ENCODE measurements at places on chromosomes 4 and X.
A peak's percentile ranks its signal among the peaks of the same experiment; 100 is the strongest.

GRCh38 chr4:108762559-108763225, at the start of gene ETNPPL:
Gene ETNPPL, minus strand, starts transcription at chr4:108763053. Its CDS starts 155 bp downstream, at chr4:108762898.
- peak; percentile 3 for DNase-seq

DNA sequence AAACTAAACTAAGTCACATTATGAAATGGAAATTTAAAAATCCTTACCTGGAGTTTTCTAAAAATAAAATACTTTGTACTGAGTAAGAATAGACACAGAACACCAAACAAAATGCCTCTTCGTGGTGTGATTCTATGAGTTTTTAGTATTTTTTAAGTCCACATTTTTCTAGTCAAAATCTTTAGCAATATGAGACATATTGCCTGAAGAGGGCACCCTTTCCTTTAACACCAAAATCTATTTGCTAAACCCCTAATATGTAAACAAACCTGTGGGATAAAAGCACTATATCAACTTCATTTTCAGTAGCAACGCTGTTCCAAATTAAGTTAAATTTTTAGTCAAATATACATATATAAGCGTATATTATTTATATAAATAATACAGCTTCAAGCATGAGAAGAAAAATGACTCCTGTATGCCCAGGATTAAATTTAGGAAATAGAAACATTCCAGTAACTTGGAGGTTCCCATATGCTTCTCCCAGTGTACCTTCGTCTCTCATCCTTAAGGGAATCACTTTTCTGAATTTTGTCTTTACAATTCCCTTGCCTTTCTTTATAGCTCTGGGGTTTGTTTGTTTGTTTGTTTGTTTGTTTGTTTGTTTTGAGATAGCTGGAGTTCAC, 23.0 kb upstream of the PGM2 start:
- DNase-seq, result peak; percentile 79

- DNase-seq, result no peak
Observed at GRCh38 chrX:30957753-30958152, 68.7 kb upstream of the TAB3 start.

GRCh38 chrX:10619425-10620046, 849 bp downstream of the MID1 start:
- no peak for DNase-seq

GRCh38 chr4:6660430-6660829, 19.9 kb downstream of the MRFAP1 start:
- DNase-seq, result no peak

GRCh38 chr4:71269233-71269632, 69.6 kb upstream of the SLC4A4 start:
- no peak for DNase-seq

DNA sequence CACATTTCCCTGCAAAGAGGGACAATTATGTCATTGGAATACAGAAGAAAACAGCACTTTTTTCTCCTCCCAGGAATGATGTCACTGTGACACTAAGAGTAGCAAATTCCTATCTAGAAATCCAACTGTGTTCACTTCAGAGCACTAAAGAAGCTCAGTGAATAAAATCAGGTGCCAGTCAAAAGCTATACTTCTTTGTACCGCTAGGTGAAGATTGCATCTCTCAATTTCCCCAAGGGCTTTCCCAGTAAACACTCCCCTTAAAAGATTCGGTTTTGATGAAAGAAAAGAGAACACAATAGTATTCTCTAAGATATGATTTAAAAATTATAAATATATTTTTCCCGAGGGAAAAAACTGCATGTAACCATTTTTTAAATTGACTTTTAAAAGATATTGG, 104.7 kb upstream of the MID1 start:
- no peak for DNase-seq

- DNase-seq, result no peak
Observed at GRCh38 chr4:54098375-54098774, 1.6 kb upstream of the GSX2 start.

GRCh38 chr4:78749972-78750727, 26.0 kb upstream of the BMP2K start:
- peak; percentile 94 for DNase-seq

DNA sequence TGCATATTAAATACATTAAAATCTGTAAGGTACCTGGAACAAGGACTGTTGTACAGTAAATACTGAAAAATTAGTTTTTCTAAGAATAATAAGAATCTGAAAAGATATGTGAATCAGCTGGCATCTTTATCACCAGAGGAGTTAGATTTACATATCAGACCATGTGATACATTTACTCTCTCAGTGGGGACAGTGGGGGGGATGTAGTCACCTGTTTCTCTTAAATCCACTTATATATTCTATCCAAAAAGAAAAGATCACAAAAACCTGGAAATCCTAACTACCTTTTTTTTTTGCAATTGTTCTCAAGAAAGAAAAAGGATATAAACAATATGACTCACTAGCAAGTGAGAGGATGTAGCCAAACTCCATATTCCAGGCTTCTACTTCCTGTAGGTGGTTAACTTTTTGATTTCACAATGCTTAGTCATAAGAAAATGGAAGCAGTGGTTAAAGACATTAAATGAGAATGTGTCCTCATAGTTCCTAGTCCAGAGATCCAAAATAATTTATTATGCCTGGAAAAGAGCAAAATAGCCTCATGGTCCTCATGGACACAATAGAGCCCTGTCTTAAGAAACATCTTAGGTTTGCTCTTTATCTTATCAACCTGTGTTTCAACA, 22.5 kb upstream of the MYOZ2 start:
- DNase-seq, result peak; percentile 81

GRCh38 chr4:168693750-168694490, 197.1 kb downstream of the PALLD start:
- DNase-seq, result no peak

- no peak for DNase-seq
Observed at GRCh38 chrX:6383488-6383887, 151.4 kb downstream of the VCX3A start.

DNA sequence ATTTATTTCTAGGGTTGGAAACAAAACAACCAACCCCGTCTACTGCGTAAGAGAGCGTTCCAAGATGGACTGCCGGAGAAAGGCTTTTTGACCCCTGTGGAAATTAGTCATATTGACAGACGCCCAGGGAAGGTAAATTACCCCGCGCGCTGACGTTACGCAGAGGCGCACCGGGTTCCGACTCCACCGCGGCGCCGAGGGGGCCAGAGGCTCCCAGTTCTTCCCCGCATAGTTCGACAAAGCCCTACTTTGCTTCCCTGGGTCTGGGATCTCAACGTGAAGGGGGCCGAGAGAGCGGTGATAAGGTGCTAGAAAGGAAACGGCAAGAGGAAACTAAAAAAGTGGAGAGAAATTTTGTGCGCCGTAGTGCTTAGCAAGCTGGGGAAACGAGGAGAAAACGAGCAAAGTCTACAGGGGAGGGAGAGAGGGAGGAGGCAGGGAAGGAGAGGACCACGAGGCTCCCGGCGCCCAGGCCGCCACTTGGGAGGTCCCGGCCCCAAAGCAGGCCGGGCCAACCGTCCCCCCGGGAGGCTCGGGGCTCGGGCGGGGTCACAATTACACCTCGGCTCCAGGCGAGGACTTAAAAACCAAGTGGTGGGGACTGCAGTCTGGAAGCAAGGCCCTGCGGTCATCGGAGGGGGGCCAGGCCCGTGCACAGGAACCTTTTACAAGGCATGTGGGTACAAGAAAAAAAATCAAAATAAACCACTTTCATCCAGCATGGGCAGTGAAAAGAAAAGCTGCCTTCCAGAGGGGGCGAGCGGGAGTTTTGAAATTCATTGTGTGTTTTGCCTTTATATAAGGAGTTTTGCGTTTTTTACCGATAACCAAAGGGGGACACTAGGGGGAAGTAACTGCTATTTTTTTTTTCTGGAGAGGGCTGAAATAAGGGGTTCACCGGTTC, 13.2 kb downstream of the HAND2 start:
- DNase-seq, result no peak

DNA sequence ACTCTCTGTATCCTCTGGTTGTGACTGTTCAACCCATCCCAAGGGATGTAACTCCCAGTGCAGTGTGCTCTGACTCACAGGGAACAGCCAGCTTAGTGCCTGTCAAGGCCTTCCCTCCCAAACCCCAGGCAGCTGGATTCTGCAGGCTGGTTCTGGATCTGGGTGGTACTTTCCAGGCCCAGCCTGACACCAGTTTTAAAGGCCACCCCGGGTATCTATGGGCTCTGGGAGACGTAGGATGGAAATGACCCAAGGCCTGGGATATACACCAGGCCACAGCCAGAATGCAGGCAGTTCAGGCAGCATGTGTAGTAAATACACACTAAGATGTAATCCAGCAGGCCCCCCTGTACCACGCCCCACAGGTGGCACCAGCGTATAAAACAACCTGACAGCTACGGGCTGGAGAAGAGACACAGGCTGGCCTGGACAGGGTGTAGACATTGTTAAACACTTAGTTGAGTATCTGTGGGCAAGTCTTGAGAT, 64.2 kb downstream of the SPINK2 start:
- DNase-seq, result no peak

DNA sequence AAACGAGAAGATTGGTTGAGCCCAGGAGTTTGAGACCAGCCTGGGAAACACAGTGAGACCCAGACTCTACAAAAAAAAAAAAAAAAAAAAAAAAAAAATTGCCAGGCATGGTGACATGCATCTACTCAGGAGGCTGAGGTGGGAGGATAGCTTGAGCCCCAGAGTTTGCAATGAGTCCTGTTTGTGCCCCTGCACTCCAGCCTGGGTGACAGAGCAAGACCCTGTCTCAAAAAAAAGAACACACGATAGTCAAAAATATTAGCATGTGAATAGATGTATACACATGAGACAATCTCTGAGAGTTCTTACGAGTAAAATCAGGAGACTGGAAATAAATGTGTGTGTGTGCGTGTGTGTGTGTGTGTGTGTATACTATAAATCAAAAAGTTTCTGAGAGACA, 966.3 kb downstream of the FSTL5 start:
- DNase-seq, result no peak

DNA sequence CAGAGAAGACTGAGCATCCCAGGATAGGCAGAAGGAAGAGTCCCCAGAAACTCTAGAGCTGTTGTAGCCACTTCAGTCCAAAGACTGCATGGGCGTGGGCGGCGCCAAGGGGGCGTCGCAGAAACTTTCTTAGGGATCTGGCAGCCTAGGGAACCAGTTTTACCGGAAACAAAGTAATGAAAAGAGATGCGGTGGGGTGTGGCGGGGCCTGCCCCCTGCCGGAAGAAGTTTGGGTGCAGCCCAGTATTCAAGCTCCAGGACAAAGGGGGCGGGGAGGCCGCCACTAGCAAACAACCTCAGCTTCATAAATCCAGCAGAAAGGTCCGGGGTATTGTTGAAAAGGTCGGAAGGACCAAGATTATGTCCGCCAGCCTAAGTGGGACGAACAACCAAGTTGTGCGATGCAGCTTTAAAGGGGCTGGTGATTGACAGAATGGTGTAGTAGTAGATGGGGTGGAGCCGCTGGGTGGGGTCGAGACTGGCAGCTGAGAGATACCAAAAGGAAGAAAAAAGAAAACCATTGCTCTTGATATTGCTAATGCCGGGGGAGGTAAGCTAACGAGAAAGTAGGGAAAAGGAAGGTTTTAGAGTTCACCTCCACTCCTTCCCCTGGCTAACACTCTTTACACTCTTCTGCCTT, 190.5 kb downstream of the RRAGB start:
- DNase-seq, result peak; percentile 76

DNA sequence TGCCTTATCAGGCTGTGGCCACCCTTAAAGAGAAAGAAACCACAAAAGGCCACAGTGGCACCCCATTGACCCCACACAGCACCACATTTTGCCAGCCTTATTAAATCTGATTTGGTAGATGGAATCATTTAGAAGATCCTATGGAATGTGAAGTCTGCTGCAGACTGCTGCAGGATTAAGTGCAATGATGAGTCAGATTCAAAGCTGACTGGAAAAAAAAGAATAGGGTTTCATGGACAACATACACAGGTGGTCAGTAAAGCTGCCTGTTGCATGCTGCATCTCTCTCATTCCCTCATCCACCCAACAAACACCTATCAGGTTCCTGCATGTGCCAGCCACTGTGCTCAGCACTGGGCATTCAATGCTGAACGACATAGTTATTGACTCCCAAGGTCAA, 56.6 kb downstream of the CHST7 start:
- no peak for DNase-seq

DNA sequence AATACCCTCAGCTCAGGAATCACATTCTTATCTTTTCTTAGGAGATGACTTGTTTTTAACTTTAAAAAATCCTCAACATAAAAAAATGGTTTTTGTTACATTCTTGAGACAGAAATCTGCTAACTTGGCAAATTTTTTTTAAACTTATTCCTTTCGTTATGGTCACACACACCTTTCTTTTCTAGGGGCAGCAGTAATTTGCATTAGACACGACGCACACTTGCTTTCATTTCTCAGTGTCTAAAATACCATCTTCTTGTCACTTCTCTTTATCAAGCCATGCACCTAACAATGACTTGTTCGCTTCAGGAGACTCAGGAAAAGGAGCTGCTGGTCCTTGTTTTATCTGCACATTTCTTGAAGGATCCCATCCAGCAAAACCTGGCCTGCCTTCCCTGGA, 112.6 kb upstream of the TBL1X start:
- no peak for DNase-seq

- DNase-seq, result peak; percentile 66
Observed at GRCh38 chr4:87026800-87027495, 92.1 kb downstream of the AFF1 start.

DNA sequence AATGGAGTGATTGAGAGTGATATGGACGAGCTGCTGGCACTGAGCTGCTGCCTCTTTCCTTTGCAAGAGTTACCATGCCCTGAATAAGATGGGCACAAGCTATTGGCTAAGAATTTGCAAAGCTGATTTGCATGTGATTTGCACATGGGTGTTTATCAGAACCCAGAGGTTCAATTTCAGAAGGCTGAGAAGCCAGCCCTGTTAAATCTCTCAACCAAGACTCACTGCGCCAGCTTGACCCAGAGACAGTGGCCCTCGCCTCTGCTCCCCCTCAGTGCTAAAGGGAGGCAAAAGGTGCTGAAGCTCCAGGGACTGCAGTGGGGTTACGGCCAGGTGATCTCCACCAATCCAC, 701 bp downstream of the ARHGAP4 start:
- no peak for DNase-seq

- no peak for DNase-seq
Observed at GRCh38 chrX:21166272-21166982, 207.8 kb upstream of the CNKSR2 start.

DNA sequence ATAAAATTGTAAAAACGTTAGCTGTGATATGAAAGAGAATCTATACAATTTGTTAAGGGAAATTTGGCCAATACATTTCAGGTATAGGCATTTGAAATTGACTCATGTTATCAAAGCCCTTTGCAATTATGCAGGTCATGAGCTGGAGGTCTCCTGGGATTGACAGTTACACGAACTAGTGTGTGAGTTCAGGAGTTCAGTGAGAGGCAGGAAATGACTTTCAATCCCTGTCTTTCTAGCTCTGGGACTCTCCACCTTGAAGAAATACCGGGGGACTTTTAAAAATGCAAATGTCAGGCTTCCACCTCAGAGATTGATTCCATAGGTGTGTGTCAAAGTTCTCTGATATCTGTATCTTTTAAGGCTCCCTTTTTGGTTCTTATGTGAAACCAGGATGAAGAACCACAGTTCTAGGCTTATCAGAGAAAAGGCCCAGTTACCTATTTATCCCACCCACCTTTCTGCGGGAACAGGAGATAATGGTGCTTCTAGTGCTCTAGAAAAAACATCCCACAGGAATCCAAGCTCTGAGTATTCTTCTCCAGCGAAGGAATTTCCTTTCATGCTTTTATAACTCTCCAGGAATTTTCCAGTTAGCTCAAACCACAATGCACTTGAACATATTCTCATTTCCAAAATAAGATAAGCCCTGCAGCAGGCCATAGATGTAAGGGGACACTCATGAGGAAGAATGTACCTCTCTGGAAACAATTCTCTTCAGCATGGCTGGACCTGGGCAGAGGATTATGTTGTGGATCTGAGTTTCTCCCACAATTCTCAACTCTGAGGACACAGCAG, 501.0 kb downstream of the IDS start:
- no peak for DNase-seq

GRCh38 chrX:38893441-38893840, 92.2 kb downstream of the MID1IP1 start:
- DNase-seq, result no peak
